ENCODE measurements at places on chromosomes 1 and 21.

DNA sequence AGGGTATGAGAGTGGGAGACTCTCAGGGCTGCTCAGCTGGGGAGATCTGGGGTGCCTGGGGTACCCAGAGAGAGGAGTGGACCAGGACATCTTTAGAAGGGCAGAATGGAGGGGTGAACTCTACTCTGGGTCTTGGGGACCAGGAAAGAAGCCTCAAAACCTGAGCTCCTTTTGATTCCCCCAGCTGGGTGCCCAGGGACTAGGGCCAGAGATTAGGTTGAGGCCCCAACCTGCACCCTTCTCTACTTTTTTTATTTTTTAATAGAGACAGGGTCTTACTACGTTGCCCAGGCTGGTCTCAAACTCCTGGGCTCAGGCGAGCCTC is 1.9 kb downstream of the PDZK1IP1 start:
- DNase-seq: no peak

- DNase-seq: no peak
Measured at GRCh38 chr1:34787461-34788420, 5.1 kb upstream of the GJA4 start.

- no peak for DNase-seq
Measured at GRCh38 chr1:145845144-145845513, 301 bp upstream of the NUDT17 start.

GRCh38 chr21:21114461-21114860 is 116.3 kb downstream of the NCAM2 start:
- DNase-seq: no peak

DNA sequence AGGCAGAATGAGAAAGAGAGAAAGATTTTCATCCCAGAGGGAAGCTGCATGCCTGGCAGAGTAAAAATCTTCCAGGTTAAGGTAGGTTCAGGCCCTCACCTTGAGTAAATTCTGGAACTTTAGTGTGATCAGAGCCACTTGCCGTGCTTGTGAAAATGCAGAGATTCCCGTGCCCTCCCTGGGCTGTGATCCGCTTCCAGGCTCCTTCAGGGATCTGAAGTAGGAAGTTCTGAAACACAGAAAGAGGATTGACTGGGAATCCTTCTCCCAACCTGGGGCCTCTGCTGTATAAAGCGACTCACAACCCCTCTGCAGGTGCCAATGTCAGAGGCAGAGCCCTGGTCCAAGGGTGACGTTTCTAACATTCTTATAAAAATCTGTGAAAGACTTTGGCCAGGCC is 26.6 kb downstream of the NUAK2 start:
- no peak for DNase-seq

DNA sequence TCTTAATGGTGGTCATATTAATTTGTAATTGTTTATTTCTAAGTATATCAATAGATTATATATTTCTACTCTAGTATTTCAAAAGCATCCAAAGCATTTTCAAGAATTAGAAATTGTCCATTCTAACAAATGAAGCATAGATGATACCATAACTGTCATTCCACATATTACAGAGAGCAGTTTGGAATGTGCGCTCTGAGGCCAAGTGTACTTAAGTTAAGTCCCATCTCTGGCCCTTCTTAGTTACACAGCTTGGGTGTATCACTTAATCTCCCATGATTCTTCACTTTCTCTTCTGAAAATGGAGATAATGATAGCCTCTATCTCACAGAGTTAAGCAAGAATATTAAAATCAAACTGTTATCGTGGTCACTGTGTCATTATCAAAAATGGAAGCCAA is 281.1 kb downstream of the MRPL39 start:
- no peak for DNase-seq

GRCh38 chr1:203681739-203682138 is 55.1 kb downstream of the ATP2B4 start:
- DNase-seq: no peak

DNA sequence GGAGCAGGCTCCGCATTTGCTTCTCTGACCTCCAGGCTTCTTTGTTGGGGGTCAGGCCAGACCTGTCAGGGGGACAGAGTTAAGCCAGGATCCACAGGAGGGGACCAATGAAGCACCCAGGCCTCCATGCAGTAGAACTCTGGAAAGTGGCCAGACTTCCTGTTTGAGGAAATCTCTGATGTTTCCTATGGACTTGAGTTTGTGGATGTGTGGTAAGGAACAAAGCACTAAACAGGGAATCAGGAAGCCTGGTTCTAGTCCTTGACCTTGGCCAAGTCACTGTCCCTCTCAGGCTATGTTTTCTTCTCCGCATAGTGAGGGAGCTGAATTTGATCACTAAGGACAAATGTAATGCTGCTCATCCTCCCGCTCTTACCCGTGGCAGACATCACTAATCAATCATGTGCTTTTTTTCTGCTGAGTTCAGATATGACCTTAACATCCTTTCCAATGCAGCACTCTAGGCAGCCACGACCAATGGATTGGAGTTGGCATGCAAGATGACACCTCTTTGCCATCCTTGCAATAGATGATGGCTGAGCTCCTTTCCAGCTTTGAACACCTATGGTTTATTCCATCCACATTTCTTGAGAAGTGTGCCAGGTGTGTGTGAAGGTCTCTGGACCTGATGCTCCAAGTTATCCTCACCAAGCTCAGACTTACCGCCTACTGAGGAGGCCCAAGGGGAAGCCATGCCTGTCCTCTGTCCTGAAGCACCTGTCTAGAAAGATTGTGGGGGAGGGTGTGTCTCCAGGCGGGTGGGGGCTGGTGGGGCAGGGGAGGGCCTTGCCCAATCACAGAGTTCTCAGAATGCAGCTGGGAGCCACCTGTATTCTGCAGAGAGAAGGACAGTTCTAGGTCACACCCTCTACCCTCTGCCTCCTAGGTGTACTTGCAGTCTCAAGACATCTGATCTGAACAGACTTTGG is 9.9 kb downstream of the SH2D2A start:
- no peak for DNase-seq

GRCh38 chr1:83931658-83932253 is 67.2 kb downstream of the TTLL7 start:
- DNase-seq: peak; percentile 64

DNA sequence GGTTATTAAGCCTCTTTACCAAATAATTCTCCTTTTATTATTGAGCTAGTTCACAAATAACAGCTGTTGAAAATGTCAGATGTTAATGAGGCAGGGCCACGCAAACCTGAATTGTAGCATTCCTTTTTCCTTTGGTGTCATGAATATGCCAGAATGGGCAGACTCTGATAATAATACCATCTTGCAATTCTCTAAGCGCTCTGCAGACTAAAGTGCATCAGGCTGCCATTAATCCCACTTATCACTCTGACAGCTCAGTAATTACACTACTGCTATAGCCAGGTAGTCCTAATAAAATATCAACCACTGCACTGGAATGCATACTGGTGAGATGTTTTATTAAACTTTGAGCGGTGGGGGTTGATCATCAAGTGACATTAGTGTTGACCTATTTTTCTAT is 177.7 kb downstream of the DPYD start:
- no peak for DNase-seq

GRCh38 chr1:233127157-233127556 is 168.4 kb downstream of the PCNX2 start:
- no peak for DNase-seq

DNA sequence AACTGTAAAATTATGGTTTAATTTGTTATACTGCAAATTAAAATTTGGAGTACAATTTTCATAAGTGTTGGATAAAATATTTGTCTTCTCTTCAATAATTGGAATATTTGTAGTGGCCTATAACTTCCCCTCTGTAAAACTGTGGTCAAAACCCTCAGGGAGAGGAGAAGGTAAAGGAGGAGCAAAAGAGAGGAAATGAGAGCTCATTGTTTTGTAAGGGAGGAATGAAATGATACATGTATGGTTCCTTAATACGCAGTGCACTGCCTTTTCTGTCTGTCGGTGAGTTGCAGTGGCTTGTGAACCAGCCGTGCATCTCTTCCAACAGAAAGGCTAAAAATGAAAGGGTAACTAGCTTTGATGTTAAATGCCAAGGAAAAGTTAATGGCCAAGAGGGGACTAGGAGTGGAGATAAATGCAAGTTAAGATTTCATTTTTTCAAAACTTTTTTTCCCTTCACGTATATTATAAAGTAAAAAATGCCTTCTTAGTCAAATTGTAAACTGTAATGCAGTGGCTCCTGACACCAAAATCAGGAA is 26.4 kb downstream of the LRRC8D start:
- no peak for DNase-seq

GRCh38 chr1:157278383-157279137 is 140.4 kb upstream of the ETV3 start:
- no peak for DNase-seq

GRCh38 chr1:42639116-42639515 is 19.1 kb upstream of the PPIH start:
- no peak for DNase-seq

DNA sequence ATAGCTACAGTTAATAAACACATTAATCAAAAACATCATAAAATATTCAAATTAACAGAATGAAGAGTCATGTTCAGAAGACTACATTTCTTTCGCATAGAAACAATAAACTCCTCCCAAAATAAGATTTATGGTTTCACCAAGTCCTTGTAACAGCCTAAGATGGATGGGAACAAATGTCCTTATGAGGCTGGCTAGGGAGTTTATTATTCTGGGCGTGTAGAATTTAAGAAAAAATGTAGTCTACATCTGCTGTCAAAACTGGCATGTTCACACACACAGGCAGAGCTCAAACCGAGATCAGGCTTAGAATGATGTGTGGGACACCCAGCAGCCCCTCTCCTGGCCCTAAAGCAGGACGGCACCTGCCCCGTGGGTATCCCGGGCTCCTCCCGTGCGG is 101.1 kb downstream of the NPHP4 start:
- no peak for DNase-seq

- DNase-seq: no peak
Measured at GRCh38 chr1:239686386-239686785, 300.0 kb downstream of the CHRM3 start.

DNA sequence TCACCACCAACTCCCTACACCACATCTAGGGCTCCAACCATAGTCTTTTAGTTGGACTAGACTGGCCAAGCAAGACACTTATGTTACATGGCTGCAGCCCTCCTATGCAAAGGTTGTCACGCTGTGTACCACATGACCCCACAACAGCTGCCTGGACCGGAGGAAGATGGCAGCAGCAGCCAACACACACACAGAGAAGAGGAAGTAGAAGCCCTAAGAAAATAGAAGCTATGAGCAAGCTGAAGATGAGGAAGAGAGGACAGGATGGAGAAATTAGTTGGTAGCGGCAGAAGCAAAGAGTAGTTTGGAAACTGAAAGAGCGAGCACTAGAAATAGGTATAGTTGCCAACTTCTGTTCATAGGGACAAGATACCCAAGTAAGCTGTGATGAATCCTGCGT is 60.8 kb upstream of the RALGPS2 start:
- no peak for DNase-seq

DNA sequence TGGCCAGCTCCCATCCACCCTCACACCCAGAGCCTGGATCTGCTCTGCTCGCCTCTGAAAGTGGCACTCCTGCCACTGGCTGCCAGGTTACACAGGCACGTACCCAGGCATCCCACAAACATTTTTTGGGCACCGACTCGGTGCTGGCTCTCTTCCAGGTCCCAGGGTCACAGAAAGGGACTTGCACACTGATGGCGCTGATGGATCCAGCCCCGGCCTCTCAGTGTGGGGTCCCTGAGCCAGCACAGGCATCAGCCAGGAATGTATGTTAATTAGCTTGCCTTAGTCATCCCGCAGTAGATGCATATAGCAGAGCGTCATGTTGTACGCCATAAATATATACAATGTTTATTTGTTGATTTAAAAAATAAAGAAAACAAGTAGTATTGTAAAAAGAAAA is 537.2 kb downstream of the NPHP4 start:
- no peak for DNase-seq

GRCh38 chr1:3545363-3546047 is 65.8 kb downstream of the MEGF6 start:
- DNase-seq: no peak

- DNase-seq: no peak
Measured at GRCh38 chr1:157287462-157287861, 149.3 kb upstream of the ETV3 start.

GRCh38 chr1:153880962-153881361 is 41.8 kb downstream of the GATAD2B start:
- DNase-seq: peak; percentile 84

GRCh38 chr1:212432272-212432660 is 454 bp upstream of the NENF start:
- no peak for DNase-seq

- no peak for DNase-seq
Measured at GRCh38 chr1:50989694-50990093, 19.6 kb downstream of the CDKN2C start.

DNA sequence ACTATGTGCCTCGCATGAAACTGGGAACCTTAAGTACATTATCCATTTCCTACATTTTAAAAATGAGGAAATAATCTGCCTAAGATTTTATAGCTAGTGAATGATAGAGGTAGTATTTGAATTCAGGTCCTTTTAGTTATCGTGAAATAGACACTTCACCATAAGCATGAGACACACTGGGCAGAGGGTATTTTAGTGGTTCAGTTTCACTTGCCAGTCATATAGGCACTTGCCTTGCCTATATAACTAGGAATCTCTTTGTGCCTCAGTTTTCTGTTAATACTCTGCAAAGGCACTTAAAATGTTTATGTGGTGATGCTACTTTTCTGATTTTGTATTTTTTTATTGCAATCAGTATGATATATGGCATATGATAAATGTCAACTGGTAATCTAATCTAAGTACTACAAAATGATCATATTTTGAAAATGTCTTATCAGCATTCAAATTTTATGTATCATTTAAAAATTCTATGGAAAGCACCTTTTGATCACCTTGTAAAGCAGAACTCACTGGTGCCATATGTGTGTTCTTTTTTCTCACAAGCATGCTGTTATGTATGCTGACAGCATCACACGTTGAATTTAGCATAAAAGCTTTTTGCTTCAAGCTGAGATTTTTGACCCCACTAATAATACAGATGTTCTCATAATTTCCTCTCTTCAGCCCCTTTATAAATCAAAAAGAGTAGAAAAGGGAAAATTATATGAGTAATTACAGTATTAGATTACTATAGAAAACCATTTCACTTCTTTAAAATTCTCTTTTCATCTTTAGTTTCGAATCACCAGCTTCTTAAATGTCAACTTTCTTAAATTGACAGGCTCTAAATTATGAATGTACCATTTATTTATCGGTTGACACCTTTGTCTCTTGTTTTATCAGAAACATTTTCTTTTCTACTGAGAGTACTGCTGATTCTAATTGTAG is 52.6 kb downstream of the RPS6KC1 start:
- DNase-seq: no peak

DNA sequence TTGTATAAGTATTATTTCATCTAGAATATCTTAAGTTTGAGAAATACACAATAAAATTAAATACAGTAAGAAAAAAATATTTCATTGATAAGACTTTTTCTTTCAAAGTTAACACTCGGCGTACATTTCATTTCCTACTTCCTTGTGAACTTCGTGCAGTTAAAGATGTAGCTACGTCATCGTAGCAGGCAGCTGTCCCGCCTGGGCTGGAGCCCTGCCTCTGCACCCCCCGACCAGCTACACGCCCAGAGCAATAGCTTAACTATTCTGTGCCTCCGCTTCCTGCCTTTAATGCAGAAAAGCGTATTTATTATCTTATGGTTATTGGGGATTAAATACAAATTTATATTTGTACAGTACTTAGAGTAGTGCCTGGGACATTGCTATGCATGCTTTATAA is 53.5 kb downstream of the CLSTN1 start:
- DNase-seq: no peak
